T-cell (primary cell): ENCODE measurements at places on chromosomes 4 and X. TPM values are rescaled to one million over a fixed set of nuclear protein-coding genes. Genes with fewer than 3 reads are reported as not detected.

The OTUD4 gene
- 49.1 TPM for total RNA-seq

The ZNF185 gene
- total RNA-seq = 2.3 TPM

The GAGE2A gene
- not detected for total RNA-seq

The ERVMER34-1 gene
- total RNA-seq = not detected

The NLGN4X gene
- 0.12 TPM for total RNA-seq

The NEUROG2 gene
- total RNA-seq = not detected

The MTNR1A gene
- total RNA-seq = not detected

The RPA4 gene
- 0.78 TPM for total RNA-seq

The DNAAF6 gene
- not detected for total RNA-seq

The LRRC66 gene
- 0.19 TPM for total RNA-seq

The TMSB15C gene
- total RNA-seq = 2.7 TPM

The SYTL5 gene
- not detected for total RNA-seq

The KLKB1 gene
- total RNA-seq = 1.9 TPM

The OGT gene
- 480 TPM for total RNA-seq

The MAGEE2 gene
- total RNA-seq = not detected

The KIF4A gene
- total RNA-seq = 0.29 TPM

The AASDH gene
- total RNA-seq = 17.7 TPM

The CENPVL1 gene
- total RNA-seq = not detected

The RBMXL3 gene
- total RNA-seq = not detected

The PDZD4 gene
- 51.3 TPM for total RNA-seq

The VSIG4 gene
- 0.38 TPM for total RNA-seq

The USP17L28 gene
- not detected for total RNA-seq

The TMSB15B gene
- total RNA-seq = 4.2 TPM

The ARHGAP36 gene
- not detected for total RNA-seq

The ARAF gene
- total RNA-seq = 123 TPM

The ENPP6 gene
- not detected for total RNA-seq

The PRKG2 gene
- total RNA-seq = 0.54 TPM

The DCLK2 gene
- total RNA-seq = not detected

The SPARCL1 gene
- total RNA-seq = 0.99 TPM

The SOX3 gene
- not detected for total RNA-seq

The NRK gene
- 0.13 TPM for total RNA-seq

The ATOH1 gene
- total RNA-seq = not detected

The BCORL1 gene
- total RNA-seq = 13.5 TPM

The CCSER1 gene
- total RNA-seq = 0.35 TPM

The CNKSR2 gene
- total RNA-seq = 10.9 TPM

The IL2 gene
- total RNA-seq = 2.7 TPM

The EVC gene
- 3.6 TPM for total RNA-seq

The AFF2 gene
- total RNA-seq = 2.3 TPM

The F8A1 gene
- total RNA-seq = 52.1 TPM

The MAGEC2 gene
- total RNA-seq = not detected

The PRR32 gene
- total RNA-seq = not detected

The UGT2B10 gene
- not detected for total RNA-seq

The SLC6A8 gene
- 2.3 TPM for total RNA-seq

The USP26 gene
- total RNA-seq = not detected

The UCP1 gene
- not detected for total RNA-seq

The FAM149A gene
- total RNA-seq = 1.8 TPM

The SPANXA1 gene
- total RNA-seq = not detected

The SPCS3 gene
- 148 TPM for total RNA-seq

The FSTL5 gene
- total RNA-seq = not detected

The MAMLD1 gene
- 1.2 TPM for total RNA-seq

The FAM114A1 gene
- total RNA-seq = 0.38 TPM
